ENCODE measurements at places on chromosomes 12 and 14.

- DNase-seq: no peak
Measured at GRCh38 chr12:114700392-114701103, 16.6 kb upstream of the TBX3 start.

DNA sequence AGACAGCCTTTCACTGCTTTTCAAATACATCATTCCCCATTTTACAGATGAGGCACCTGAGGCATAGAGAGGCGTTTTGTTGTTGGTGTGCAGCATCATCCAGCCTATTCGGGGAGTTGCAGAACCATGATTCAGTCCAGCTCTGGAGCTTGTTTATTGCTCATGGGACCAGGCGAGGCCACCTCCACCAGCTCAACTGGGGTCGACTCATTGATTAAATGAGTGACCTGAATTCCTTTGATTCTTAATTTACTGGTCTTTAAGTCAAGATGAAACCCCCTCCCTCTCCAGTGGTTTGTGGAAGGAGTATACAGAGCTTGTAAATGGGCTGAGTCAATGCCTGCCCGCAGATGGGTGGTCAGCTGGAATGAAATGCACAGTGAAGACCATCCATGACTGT lies 161.9 kb downstream of the CHST11 start:
- no peak for DNase-seq

DNA sequence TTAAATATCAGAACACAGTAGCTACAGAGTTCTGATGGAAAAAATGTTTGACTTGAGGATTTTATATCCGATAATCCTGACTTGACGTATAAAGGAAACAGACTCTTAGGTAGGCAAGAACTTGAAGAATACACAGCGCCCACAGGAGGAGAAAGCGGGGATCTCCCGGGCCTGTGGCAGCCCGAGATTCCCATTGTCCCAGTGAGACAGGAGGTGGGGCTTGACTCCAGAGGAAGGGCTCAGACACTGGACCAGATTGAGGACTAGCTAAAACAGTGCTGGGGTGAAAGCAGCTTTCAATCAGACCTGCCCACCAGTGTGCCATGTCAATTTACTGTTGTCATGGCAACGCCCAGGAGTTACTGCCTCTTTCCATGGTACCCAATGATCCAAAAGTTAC lies 51.1 kb upstream of the C14orf180 start:
- DNase-seq: no peak

- DNase-seq: no peak
Measured at GRCh38 chr14:49408187-49408933, 177.8 kb downstream of the RPS29 start.

- DNase-seq: no peak
Measured at GRCh38 chr14:22567437-22567836, 21.6 kb downstream of the DAD1 start.

DNA sequence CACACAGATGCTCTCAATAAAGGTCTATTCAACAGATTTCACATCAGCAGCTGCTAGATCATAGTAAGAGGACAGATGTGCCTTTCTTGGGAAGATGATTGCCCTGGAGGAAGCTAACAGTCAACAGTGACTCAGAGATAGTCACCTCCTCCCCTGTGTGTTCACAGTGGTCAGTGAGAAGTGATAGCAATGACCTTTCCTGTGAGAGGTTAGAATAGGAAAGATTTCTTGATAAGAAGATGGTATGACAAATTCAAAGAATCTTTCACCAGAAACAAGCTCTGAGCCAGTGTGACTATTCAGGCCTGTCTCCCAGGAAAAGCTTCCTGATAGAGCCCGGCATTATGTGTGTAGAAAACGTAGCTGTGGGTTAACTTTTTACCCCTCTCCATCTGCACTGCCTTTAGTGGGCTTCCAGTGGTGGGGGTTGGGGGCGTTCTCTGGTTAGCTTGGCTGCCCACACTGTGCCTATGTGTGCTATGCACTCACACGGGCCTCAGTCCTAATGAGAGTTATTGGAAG lies 66.4 kb upstream of the ARHGAP5 start:
- DNase-seq: no peak

DNA sequence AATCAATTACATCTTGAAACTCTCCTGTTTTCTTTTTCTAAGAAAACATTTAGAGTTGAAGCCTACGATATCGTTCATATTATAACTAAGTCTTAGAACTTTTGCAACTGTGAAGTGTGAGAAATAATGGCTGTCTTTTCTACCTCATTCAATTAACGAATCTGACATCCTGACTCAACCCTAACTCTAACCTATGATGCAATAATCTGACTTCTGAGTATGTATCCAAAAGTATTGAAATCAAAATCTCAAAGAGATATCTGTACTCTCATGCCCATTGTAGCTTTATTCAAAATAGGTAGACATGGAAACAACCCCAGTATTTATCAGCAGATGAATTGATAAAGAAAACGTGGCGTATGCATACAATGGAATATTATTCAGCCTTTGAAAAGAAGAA lies 252.7 kb downstream of the KCNH5 start:
- no peak for DNase-seq

- no peak for DNase-seq
Measured at GRCh38 chr12:29943683-29944082, 159.9 kb upstream of the TMTC1 start.

- DNase-seq: no peak
Measured at GRCh38 chr12:71804505-71804904, 35.1 kb upstream of the TBC1D15 start.

DNA sequence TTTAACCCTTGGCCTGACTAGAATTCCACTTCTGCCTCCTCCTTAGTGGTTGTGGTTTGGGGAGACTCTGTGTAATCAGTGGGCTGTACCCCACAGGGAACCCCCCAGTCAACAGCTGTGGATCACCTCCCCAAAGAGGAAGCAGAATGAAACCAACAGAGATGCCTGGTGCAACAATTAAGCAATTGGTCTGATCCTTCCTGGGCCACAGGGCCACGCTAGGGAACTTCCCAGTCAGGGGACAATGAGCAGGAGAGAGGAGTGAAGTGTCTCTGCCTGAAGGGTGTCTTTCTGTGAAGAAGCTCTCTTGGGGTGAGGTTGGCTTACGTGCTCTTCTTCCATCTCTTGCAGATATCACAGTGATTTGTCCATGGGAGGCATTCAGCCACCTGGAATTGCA lies 8.2 kb downstream of the PDE6H start:
- no peak for DNase-seq

DNA sequence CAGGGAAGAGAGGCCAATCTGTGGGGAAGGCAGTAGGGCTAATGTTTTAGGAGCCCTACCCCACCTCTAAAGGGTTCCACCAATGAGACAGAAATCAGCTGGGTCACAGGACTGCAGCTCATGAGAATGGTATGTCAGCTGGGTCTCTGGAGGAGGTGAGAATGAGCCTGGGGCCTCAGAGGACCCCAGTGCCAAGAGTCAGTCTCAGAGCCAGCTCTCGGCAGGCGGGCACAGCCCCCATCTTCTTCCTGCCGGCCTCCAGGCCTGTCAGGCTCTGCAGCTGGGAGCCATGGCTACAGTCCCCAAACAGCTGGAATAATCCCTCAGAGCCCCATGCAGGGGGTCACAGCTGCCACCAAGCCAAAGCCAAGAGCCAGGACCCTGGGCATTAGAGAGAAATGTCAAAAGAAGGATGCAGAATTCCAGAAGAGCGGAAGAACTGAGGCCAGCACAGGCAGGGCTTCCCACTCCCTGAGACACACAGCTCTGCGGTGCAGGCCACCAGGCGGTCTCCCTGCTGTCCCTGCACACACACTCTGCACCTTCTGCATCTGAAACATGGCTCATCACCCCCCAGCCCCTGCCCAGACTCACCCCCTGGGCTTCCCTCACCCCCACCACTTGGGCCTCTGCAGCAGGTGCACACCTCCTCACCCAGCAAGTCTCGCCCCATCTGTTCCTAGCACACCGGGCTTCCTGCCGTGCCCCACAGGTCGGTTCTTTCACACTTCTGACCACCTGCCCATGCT lies 26.0 kb downstream of the ITPK1 start:
- DNase-seq: no peak

DNA sequence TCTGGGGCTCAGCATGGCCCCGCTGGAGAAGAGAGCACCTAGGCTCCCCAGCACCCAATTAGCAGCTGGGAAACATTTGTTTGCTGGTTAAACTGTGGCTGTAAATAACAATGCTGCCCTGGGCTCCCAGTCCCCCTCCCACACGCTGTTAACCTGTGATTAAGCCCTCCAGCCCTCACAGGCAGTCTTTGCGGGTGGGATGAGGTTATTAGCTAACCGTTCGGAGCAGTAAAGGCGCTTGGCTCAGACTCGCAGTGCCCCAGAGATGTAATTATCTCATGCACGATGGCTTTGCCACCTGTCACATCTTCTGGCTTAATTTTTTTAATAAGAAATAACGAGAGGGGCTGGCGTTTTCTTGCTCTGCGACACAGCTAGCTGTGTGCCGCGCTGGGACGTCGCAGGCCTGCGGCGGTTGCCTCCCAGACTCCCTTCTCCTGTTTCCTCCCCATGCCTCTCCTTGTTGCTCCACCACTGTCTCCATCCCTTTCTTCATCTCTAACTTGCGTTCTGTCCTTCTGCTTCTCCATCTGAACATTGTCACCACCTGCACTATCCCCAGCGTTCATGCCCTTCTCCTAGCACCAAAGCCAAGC lies 239.2 kb upstream of the FKBP4 start:
- DNase-seq: no peak

GRCh38 chr14:22887990-22888378 lies 5.0 kb downstream of the REM2 start:
- DNase-seq: no peak

- DNase-seq: no peak
Measured at GRCh38 chr12:64461634-64462414, 9.9 kb downstream of the TBK1 start.

GRCh38 chr12:5898874-5899273 lies 46.2 kb downstream of the ANO2 start:
- no peak for DNase-seq

DNA sequence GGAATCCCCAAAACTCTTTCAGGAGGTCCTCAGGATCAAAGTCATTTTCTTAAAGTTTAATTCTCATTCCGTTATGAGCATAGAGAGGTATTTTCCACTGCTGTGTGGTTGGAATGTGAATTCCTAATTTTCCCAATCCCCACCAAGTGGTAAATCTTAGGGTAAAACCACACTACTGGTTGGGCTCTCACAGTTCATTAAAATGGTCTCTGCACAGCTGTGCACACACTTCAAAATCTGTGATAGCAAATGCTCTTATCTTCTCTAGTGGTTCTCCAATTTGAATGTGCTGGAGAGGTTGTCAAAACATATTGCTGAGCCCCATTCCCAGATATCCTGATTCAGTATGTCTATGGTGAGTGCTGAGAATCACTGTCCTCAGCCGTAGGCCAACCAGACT lies 189.1 kb downstream of the BMP4 start:
- DNase-seq: no peak

DNA sequence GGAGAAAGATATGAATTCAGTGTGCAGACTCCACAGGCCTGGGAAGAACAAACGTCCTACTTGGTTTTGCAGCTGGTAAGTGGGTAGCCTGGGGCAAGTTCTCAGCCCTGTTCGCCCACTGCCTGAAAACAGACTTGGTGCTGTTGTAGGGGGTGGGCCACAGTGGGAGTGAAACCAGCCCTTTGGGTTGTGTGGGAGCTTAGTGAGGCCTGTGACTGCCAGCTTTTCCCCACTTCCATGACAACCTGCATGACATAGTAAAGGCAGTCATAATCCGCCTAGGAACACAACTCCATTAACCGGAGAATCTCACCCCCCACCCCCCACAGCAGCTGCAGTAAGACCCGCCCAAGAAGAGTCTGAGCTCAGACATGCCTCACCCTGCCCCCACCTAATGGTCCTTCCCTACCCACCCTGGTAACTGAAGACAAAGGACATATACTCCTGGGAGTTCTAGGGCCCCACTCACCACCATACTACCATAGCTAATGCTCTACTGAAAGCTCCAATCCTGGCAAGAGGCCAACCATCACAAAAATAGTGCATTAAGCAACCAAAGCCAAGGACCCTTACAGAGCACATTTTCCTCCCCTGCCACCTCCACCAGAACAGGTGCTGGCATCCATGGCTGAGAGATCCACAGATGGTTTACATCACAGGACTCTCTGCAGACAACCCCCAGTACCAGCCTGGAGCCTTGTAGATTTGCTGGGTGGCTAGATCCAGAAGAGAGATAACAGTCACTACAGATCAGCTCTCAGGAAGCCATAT lies 39.8 kb upstream of the LMNTD1 start:
- DNase-seq: no peak

- DNase-seq: no peak
Measured at GRCh38 chr12:77131977-77132490, 66.7 kb upstream of the E2F7 start.

- DNase-seq: no peak
Measured at GRCh38 chr14:87626266-87626665, 366.7 kb downstream of the GALC start.

DNA sequence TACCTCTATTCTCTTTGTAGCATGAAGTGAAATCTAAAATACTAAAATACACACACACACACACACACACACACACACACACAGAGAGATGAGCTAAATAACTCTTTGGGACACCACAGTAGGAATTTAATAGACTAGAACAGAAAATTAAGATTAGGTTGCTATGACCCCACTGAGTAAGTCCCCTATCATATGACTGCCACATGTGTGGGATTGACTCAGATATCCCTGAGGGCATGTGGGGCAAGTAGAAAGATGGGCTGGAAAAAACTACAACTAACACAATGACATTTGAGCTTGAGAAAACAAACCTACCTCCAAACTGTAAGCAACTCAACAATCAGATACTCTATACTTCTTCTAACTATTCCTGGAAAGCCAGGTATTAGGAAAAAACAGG lies 27.0 kb downstream of the SLC25A21 start:
- no peak for DNase-seq

- no peak for DNase-seq
Measured at GRCh38 chr14:94686511-94687160, 74.4 kb downstream of the SERPINA3 start.

- no peak for DNase-seq
Measured at GRCh38 chr12:98385641-98386040, 129.7 kb upstream of the TMPO start.

GRCh38 chr14:101774814-101775213 lies 13.3 kb downstream of the PPP2R5C start:
- DNase-seq: no peak

- DNase-seq: no peak
Measured at GRCh38 chr12:68963856-68964745, 31.1 kb upstream of the CPM start.

DNA sequence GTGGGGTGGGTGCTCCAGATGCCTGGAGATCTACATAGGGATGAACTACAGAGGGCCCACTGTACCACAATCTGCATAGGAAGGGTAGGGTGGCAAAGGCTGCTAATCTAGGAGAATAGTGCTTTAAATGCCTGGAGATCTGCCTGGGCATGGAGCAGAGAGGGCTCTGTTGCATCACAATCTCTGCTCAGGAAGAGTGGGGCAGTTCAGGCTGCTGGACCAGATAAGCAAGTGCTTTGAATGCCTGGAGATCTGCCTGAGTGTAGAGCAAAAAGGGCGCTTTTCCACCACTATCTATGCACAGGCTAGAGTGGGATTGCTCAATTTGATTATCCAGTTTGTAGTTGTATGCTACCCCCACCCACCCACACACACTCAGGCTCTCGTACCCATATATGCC lies 886.3 kb upstream of the SEL1L start:
- no peak for DNase-seq
